ENCODE measurements at places on chromosomes 4 and X. TPM values are rescaled to one million over a fixed set of nuclear protein-coding genes. Genes with fewer than 3 reads are reported as not detected.

DNA sequence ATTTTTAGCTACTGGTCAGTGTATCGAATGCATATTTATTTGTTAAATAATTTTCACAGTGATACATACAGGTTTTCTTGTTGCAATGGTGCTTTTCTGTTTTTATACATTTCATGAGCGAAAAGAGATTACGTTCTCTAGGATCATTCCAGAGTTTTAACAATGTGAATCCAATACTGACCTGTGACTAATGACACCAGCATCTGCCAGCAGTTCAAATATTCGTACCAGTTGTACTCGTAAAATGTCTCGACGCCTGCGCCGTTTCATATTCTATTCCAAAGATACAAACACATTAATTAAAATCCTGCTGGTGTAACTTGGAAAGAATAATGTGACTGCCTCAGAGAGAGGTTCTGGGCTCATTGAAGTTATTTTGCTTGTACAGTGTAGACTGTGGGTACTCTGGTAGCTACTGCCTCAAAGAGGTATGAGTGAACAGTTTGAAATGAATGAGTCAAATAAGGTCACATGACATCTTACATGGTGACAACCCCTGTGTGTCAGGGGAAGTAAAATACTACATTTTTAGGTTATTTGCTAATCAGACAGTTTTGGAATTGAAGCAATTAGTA, 80.7 kb downstream of the ZAR1 start:
- no peaks in the 10 kb centered on the region for H3K27me3 ChIP-seq
- no peak overlapping the region for H3K27ac ChIP-seq
- DNase-seq, result no peak
- H3K4me3 ChIP-seq, result no peak overlapping the region

GRCh38 chr4:109294006-109294405, 8.5 kb downstream of the COL25A1 start:
- no peak for DNase-seq
- H3K36me3 ChIP-seq, result no peaks in the 10 kb centered on the region
- H3K27me3 ChIP-seq, result no peaks in the 10 kb centered on the region
- H3K4me1 ChIP-seq, result no peaks in the 10 kb centered on the region

- H3K27me3 ChIP-seq, result no peaks in the 10 kb centered on the region
- H3K4me1 ChIP-seq, result peaks cover 10% of the 10 kb centered on the region
- no peaks in the 10 kb centered on the region for H3K36me3 ChIP-seq
- no peak overlapping the region for H3K27ac ChIP-seq
- peak overlapping the region; percentile 79 for H3K4me3 ChIP-seq
- DNase-seq, result no peak
Observed at GRCh38 chr4:930827-931193, 1.3 kb downstream of the GAK start.

Gene TMEM129
- total RNA-seq, result 40.8 TPM

Gene PAGE2
- total RNA-seq, result not detected

Gene MAP3K15
- 0.37 TPM for total RNA-seq

All from ovary (tissue), 10 donors.